ENCODE measurements at places on chromosomes 4 and X.

- DNase-seq: no peak
Observed at GRCh38 chr4:169175476-169175875, 95.3 kb downstream of the SH3RF1 start.

DNA sequence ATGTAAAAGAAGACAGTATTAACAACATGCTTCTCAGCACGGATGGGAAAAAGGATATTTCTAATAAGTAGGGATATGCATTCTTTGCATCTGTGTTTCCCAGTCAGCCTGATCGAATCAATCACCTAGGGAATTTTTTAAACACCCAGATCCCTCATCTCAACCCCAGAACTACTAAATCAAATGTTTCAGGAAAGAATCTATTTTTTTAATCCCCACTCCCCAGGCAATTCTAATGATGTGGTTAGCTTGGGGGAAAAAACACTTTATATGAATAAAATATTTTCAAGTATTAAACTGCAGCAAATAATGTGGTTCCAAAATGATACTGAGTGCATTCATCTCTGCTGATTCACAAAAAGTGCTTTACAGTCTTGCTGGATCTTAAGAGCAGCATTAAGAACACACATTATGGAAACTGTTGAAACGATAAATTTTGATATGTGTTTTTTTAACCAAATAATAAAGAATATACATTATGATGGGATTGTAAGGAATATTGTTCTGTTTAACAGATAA is 68.7 kb upstream of the GUCY1A1 start:
- DNase-seq: no peak

DNA sequence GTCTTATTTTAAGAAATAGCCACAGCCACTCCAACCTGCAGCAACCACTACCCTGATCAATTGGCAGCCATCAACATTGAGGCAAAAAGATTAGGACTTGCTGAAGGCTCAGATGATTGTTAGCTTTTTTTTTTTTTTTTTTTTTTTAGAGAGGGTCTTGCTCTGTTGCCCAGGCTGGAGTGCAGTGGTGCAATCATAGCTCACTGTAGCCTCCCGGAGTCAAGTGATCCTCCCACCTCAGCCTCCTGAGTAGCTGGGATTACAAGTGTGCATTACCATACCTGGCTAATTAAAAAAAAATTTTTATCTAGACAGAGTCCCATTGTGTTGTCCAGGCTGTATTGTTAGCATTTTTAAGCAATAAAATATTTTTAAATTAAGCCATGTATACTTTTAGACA is 26.5 kb downstream of the RHOH start:
- no peak for DNase-seq

- no peak for DNase-seq
Observed at GRCh38 chr4:139246166-139246565, 33.9 kb downstream of the MGARP start.

DNA sequence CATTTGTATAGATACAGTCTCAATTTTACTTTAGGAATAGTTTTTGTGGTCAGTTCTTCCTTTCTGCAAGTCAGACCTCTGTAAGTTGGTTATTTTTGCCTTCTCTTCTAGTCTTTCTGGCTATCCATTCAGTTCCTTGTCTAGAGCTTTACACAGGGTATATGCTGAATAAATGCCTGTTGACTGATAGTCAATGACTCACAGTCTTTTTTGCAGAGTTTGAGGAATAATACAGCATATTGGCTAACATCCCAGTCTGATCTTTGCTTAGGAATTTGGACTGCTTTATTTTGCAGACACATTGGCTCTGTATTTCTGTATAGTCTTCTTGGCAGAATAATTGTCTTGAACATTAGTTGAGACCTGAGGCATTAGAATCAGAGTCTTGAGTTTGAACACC is 132.4 kb downstream of the MAGEC1 start:
- no peak for DNase-seq

DNA sequence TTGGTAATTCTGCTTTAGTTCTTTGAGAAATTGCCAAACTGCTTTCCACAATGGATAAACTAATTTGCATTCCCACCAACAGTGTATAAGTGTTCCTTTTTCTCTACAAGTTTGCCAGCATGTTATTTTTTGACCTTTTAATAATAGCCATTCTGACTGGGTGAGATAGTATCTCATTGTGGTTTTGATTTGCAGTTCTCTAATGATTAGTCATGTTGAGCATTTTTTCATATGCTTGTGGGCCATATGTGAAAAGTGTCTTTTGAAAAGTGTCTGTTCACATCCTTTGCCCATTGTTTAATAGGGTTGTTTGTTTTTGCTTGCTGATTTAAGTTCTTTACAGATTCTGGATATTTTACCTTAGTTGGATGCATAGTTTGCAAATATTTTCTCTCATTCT is 25.9 kb downstream of the ENPEP start:
- no peak for DNase-seq

- no peak for DNase-seq
Observed at GRCh38 chr4:71941001-71941400, 90.8 kb upstream of the NPFFR2 start.

DNA sequence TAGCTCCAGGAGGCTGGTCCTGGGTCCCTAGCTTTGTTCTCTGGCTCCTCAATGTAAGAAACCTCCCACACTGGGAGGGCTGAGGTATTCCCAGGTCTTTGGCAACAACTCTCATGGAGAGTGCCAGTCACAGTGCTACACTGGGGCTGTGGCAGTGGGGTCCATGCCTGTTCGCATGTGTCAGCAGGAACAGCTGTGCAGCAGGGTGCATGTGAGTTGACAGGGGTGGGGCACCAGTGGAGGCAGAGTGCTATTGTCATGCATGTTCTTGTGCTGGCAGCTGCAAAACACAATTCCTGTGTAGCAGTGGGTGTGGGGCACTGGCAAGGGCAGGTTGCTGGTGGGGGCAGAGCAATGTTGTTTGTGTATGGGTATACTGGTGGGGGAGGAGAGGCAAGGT is 246.0 kb downstream of the CXXC4 start:
- no peak for DNase-seq

DNA sequence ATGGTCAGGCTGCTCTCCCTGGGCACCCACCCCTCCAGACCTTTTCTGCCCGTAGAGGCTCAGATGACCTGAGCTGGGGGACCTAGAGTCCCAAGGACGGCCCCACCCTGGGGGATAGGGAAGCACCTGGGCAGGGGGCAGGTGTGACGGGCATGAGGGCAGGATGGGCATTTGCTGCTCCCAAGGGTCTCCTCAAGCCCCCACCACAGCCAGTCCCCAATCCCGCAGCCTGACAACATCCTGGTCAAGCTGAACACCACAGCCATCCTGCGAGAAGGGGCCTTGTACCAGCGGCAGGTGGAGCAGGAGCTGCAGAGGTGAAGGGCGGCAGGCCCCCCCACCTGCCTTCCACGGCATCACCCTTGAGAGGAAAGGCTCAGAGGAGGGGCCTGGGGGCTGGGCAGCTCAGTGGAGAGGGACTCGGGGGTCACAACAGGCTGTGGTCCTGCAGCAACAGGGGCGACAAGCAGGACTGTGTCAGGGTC is 17.8 kb upstream of the RNF4 start:
- DNase-seq: no peak

All from activated naive CD4-positive, alpha-beta T cell treated with anti-CD3 and anti-CD28 coated beads, Interleukin-2, amount 50 U/mL, for 72 hours (primary cell).